ENCODE measurements at places on chromosomes 1 and 21. TPM values are rescaled to one million over a fixed set of nuclear protein-coding genes. Genes with fewer than 3 reads are reported as not detected.

FCAMR gene
- polyA plus RNA-seq = not detected

DNA sequence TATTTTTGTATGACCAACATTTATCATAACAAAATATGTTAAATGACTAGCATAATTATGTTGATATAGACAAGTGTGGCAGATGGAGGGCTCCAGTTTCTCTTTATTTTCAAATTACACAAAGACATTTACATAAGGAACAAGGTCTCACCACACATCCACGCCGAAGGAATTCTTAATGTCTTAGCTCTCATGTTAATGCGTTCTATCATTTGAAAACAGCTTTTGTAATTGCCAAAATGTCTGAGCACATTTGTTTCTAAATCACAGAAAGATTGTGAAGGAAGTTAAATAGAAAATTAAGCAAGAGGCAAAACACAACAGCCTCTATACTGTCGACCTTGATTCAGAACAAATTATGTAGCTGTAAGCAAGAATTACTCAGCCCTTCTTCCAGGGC is 223.0 kb upstream of the NR5A2 start:
- no peak for DNase-seq

GRCh38 chr21:33572350-33572749 is 16.1 kb downstream of the DONSON start:
- DNase-seq = no peak

GRCh38 chr1:156165083-156165482 is 11.7 kb downstream of the SEMA4A start:
- DNase-seq = no peak

DNA sequence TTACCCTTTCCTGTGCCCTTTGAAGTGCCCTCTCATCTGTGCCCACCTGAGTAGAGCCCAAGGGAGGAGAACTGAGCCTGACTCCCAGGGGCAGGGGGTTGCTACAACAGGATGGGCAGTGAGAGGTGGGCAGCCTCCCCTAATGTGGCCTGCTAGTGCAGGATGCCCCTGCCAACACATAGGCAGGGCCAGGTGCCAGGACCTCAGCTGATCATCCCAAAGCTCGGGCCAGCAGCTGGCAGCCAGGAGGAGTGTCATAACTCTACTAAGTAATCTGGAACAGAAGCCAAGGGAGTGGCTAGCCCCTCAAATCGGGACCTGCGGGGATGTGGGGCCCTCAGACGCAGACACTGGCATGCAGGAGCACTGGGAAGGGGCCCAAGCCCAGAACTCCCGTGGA is 208.8 kb upstream of the RAB4A start:
- DNase-seq = no peak

GRCh38 chr1:81121306-81121705 is 679.4 kb upstream of the ADGRL2 start:
- no peak for DNase-seq

- DNase-seq = no peak
These were observed 71.0 kb downstream of the DYRK1A start for GRCh38 chr21:37437376-37438080.

DNA sequence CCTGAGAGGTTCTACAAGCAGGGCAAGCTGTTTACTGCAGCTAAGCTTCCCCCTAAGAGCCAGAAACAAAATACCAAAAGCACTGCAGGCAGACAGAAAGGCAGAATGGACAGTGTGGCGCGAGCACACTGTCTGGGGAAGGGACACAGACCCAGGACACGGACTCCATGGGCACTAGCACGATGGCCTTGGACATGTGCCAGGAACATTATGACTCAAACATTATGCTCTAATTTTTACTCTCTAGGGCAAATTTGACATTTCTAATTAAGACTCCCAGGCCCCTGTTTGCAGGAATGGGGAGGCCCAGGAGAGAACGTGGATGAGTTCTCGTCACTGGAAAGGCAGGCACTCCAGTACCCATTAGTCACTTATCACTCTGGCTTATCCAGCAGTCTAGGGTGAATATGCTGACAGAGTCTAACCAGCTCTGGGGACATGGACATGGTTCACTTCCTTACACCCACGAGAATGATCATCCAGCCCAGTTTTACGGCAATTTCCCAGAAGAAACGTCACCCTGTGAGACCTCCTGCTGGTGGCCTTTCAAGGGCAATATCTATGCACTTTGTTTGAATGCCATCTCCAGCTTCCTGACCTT is 45.1 kb downstream of the CAPN8 start:
- no peak for DNase-seq

- no peak for DNase-seq
These were observed 42.9 kb upstream of the CD53 start for GRCh38 chr1:110829955-110830553.

- no peak for DNase-seq
These were observed 12.1 kb downstream of the TIE1 start for GRCh38 chr1:43312663-43313515.

- DNase-seq = no peak
These were observed 70.5 kb upstream of the APOBEC4 start for GRCh38 chr1:183723571-183723970.

- no peak for DNase-seq
These were observed 12.9 kb downstream of the RCAN1 start for GRCh38 chr21:34602061-34602460.

DNA sequence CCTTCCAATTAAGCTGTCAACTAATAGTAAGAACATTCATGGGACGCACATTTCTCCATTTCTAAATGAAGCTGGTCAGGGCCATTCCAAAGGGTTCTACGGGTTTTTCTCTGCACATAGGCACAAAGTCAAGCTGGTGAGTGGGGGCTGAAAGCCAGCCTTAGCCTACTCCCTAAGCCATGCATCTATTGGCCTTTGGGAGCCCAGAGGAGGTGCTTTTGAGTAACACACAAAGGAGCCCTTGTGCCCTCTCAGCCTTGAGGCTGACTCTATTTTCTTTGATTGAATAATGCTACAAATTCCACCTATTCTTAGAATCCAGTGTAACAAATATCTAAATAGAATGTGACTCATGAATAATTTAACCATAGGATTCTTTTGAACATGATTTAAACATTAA is 73.6 kb downstream of the RGS13 start:
- no peak for DNase-seq
